ENCODE measurements at places on chromosomes 5 and 9. TPM values are rescaled to one million over a fixed set of nuclear protein-coding genes. Genes with fewer than 3 reads are reported as not detected.

DNA sequence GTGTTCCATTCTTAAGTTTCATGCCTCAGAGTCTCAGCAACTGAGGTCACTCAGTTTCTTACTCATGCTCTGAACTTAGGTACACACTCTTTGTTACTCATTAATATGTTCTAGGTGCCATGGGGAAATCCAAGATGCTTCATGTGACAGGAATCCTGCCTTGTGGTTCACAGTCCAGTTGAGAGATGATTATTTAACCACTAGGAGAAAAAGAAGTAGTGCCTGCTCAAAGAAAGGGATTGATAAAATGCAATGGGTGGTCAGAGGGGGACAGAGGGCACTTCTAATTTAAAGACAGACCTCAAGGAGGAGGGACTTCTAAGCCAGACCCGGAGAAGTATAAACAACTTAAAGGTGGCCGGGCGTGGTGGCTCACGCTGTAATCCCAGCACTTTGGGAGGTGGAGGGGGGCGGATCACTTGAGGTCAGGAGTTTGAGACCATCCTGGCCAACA lies 69.0 kb downstream of the UGCG start:
- H3K36me3 ChIP-seq: no peaks in the 10 kb centered on the region
- no peak overlapping the region for H3K4me3 ChIP-seq
- peak; percentile 90 for DNase-seq
- H3K27ac ChIP-seq: peak overlapping the region; percentile 80
- H3K27me3 ChIP-seq: no peaks in the 10 kb centered on the region

DNA sequence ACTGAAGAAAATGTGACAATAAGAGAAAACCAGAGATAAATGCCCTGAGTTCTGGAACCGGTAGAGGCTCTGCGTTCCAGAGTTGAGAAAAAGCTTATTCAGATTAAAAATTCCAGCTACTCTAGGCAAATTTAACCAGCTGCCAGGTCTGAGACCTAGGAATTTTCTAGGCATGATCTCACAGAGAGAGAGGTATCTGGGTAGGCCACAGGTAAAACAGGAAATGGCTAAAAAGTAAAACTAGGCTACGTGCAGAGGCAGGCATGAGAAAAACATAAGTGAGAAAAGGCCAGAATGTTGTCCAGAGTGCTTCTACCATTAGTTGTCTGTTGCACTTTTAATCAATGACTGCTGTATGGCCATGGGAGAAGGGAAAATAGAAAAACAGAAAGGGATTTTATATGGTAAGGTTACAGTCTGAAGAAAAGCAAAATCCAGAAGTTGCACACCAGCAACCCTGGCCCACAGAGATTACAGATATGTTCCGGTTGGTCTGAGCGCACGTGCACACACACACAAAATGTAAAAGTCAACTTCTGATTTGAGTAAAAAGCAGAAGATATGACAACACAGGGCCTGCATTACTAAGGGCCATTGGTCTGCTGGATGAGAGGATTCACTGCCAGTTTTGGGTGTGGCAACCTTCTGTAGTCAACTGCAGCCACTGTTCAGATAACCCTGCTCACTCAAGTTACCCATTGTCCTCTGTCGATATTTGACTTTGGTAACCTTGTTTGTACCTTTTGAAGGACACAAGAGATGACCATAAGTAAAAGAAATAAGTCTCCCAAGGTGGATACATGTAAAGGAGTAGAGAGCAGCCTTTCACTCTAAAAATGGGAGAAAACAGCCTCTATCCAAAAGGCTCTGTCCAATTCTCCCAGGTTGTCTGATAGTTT lies 266.0 kb downstream of the DTWD2 start:
- no peaks in the 10 kb centered on the region for H3K36me3 ChIP-seq
- H3K27me3 ChIP-seq: no peaks in the 10 kb centered on the region
- H3K27ac ChIP-seq: no peak overlapping the region
- no peaks in the 10 kb centered on the region for H3K4me1 ChIP-seq

The GALNT12 gene
- total RNA-seq: 24.8 TPM

GRCh38 chr5:106269252-106269843 lies 1401.4 kb downstream of the EFNA5 start:
- H3K4me1 ChIP-seq: no peaks in the 10 kb centered on the region
- peak; percentile 65 for DNase-seq
- no peak overlapping the region for H3K27ac ChIP-seq
- H3K4me3 ChIP-seq: no peak overlapping the region
- no peaks in the 10 kb centered on the region for H3K27me3 ChIP-seq

The ANXA2R gene
- total RNA-seq: 4.8 TPM

DNA sequence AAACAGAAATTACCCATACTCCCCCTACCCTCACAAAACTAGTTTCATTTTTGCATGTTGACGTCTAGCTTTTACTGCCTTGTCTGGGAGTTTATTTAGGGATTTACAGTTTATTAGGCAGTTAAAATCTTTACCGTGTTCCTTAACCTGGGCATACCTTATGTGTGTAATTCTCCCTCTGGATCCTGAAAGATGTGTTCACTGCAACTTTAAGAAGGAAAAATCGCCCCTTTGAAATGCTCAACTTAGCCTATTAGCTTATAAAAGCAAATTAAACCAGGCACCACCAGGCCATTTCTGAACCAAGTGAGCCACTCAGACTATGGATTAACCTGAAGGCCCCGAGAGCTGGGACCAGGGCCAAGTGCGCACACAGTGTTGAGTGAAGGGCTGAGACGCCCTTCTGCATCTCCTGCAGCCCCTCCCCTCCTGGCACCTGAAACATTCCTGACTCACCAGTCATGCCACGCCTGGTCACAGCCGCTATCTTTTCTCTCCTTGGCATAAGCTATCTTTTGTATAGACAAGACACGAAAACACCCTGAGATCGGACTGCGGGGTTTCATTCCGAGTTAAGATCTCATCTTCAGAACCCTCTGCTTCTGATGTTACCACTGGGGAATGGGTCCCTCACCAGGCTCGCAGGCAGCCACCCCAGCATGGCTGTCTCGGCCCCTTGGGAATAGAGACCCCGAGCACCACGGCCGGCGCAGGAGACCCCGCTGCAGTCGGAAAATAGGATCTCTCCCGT lies 111.9 kb downstream of the ROR2 start:
- peak; percentile 89 for DNase-seq
- H3K27me3 ChIP-seq: no peaks in the 10 kb centered on the region
- H3K27ac ChIP-seq: peak overlapping the region; percentile 76
- no peaks in the 10 kb centered on the region for H3K36me3 ChIP-seq

- H3K27ac ChIP-seq: no peak overlapping the region
- H3K4me1 ChIP-seq: no peaks in the 10 kb centered on the region
- H3K27me3 ChIP-seq: no peaks in the 10 kb centered on the region
- H3K36me3 ChIP-seq: no peaks in the 10 kb centered on the region
Measured at GRCh38 chr9:133914442-133915342, 77.4 kb downstream of the VAV2 start.

GRCh38 chr5:138541511-138542179 lies 1.4 kb downstream of the ETF1 start:
- peaks cover 16% of the 10 kb centered on the region for H3K36me3 ChIP-seq
- H3K4me1 ChIP-seq: peaks cover 38% of the 10 kb centered on the region
- peak overlapping the region; percentile 93 for H3K4me3 ChIP-seq
- no peak for DNase-seq
- no peaks in the 10 kb centered on the region for H3K27me3 ChIP-seq
- peak overlapping the region; percentile 65 for H3K27ac ChIP-seq

The MAMDC4 gene
- 5.3 TPM for total RNA-seq

GRCh38 chr9:82116556-82116955 lies 128.0 kb downstream of the SPATA31D1 start:
- no peaks in the 10 kb centered on the region for H3K36me3 ChIP-seq
- no peaks in the 10 kb centered on the region for H3K4me1 ChIP-seq
- H3K27ac ChIP-seq: no peak overlapping the region
- DNase-seq: no peak

GRCh38 chr9:98667005-98667640 lies 41.6 kb downstream of the GABBR2 start:
- H3K4me1 ChIP-seq: no peaks in the 10 kb centered on the region
- no peak overlapping the region for H3K4me3 ChIP-seq
- no peaks in the 10 kb centered on the region for H3K27me3 ChIP-seq
- DNase-seq: no peak
- no peaks in the 10 kb centered on the region for H3K36me3 ChIP-seq

GRCh38 chr9:4415281-4415680 lies 75.0 kb upstream of the SLC1A1 start:
- no peaks in the 10 kb centered on the region for H3K4me1 ChIP-seq
- H3K36me3 ChIP-seq: no peaks in the 10 kb centered on the region
- DNase-seq: no peak
- no peak overlapping the region for H3K27ac ChIP-seq
- no peak overlapping the region for H3K4me3 ChIP-seq
